ENCODE measurements at places on chromosomes 13 and 19. TPM values are rescaled to one million over a fixed set of nuclear protein-coding genes. Genes with fewer than 3 reads are reported as not detected.

The ZNF534 gene
- total RNA-seq: 0.07 TPM

The ARRDC5 gene
- not detected for total RNA-seq

The IGSF23 gene
- not detected for total RNA-seq

The PRTN3 gene
- not detected for total RNA-seq

The C19orf18 gene
- 0.34 TPM for total RNA-seq

The ITGBL1 gene
- total RNA-seq: 1.0 TPM

The ZSCAN4 gene
- 0.50 TPM for total RNA-seq

The ZNF625 gene
- total RNA-seq: 10.3 TPM

The CEACAM18 gene
- not detected for total RNA-seq

The ZNF709 gene
- 1.1 TPM for total RNA-seq

The MAP3K10 gene
- total RNA-seq: 13.6 TPM

The ACP7 gene
- total RNA-seq: 1.1 TPM

The CYTH2 gene
- 25.6 TPM for total RNA-seq

The ZNF793 gene
- 7.0 TPM for total RNA-seq

The ZNF45 gene
- 17.3 TPM for total RNA-seq

The ZNF583 gene
- total RNA-seq: 6.8 TPM

The DENND1C gene
- 0.07 TPM for total RNA-seq

The RNASEH2A gene
- 13.3 TPM for total RNA-seq

The CFAP97D2 gene
- total RNA-seq: not detected

The NLRP7 gene
- total RNA-seq: not detected

The KASH5 gene
- total RNA-seq: not detected

The TRPC4 gene
- not detected for total RNA-seq

The NLRP11 gene
- not detected for total RNA-seq

The ANKRD24 gene
- 0.34 TPM for total RNA-seq

The PSG2 gene
- total RNA-seq: not detected

The FFAR1 gene
- not detected for total RNA-seq

The PALM gene
- 0.34 TPM for total RNA-seq

The FBXO17 gene
- total RNA-seq: 16.2 TPM

The KIRREL2 gene
- not detected for total RNA-seq

The PTH2 gene
- total RNA-seq: not detected

The PRR22 gene
- 0.50 TPM for total RNA-seq

The KLK7 gene
- total RNA-seq: 22.9 TPM

The MCOLN1 gene
- total RNA-seq: 2.4 TPM

The ENOX1 gene
- total RNA-seq: 1.5 TPM

The CEACAM8 gene
- not detected for total RNA-seq

The NLRP5 gene
- not detected for total RNA-seq

The PTGER1 gene
- 0.43 TPM for total RNA-seq

The CYP4F22 gene
- not detected for total RNA-seq

The DMPK gene
- 4.1 TPM for total RNA-seq

The RNF225 gene
- total RNA-seq: 2.1 TPM

The ZNF536 gene
- not detected for total RNA-seq

The HIPK4 gene
- total RNA-seq: under 0.01 TPM

The NCAN gene
- total RNA-seq: under 0.01 TPM

The IL11 gene
- total RNA-seq: 1.6 TPM

The ACTL9 gene
- not detected for total RNA-seq

The ZNF382 gene
- 4.1 TPM for total RNA-seq

The FUT3 gene
- 14.2 TPM for total RNA-seq

The MEF2B gene
- 0.34 TPM for total RNA-seq

The ZNF649 gene
- 14.0 TPM for total RNA-seq

The MZF1 gene
- total RNA-seq: 22.6 TPM

The TMEM238 gene
- total RNA-seq: 2.3 TPM

All from nasal cavity respiratory epithelium epithelial cell of viscerocranial mucosa (primary cell).